ENCODE measurements at places on chromosomes 7 and 10.
A peak's percentile ranks its signal among the peaks of the same experiment; 100 is the strongest.

- no peak for DNase-seq
Measured at GRCh38 chr10:4470231-4470835, 355.7 kb upstream of the AKR1E2 start.

DNA sequence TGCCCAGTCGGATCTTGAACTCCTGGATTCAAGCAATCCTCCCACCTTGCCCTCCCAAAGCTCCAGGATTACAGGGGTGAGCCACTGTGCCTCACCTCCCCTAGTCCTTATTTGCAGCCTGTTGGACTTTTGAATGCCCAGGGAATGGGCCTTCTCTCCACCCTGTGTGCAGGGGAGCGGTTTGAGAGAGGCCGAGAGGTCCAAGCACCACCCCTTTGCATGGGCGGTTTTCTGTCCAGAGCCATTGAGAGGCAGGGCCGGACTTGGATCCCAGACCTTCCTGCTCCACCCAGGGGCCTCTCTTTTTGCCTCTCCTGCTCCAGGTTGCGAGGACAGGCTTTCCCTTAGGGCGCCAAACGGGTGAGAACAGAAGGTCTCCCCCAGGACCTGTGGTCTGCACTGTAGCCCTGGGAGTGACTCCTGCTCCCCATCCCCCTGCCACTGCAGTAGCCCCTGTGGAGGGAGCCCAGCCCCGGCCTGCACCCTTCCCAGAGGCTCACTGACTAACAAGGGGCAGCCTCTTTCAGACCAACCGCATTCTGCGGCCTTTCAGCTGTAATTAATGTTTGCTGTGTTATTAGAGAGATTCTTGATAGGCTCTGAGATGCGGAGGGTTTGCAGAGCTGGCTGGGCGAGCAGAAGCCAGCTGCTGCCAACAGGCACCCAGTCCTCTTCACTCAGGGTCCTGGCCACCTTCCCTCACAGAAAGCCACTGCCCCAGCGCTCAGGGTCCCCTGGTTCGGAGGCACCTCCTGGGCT, 57.9 kb downstream of the ELFN1 start:
- DNase-seq, result no peak

GRCh38 chr10:79425074-79425532, 20.3 kb downstream of the ZCCHC24 start:
- no peak for DNase-seq

DNA sequence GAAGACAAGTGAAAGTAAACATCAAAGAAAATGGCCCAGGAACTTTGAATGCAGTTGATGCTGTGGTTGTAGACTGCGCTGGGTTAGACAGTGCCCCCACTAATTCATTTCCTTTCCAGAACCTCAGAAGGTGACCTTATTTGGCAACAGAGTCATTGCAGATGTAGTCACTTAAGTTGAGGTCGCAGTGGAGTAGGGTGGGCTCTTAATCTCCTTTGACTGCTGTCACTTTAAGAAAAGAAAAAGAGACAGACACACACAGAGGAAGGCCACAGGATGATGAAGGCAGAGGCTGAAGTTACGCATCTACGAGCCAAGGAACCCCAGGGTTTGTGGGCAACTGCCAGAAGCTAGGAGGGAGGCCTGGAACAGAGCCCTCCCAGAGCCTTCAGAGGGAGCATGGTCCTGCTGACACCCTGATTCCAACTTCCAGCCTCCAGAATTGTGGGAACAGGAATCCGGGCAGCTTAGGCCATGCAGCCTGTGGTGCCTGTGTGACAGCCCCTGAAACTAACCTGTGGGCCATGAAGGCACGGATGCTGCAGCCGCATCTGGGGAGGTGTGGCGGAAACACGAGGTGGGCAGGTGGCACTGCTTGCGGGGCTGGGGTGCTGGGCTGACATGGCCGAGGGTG, 107.6 kb downstream of the PRKAG2 start:
- peak; percentile 70 for DNase-seq

- DNase-seq, result no peak
Measured at GRCh38 chr10:91613411-91614187, 19.3 kb downstream of the PPP1R3C start.

DNA sequence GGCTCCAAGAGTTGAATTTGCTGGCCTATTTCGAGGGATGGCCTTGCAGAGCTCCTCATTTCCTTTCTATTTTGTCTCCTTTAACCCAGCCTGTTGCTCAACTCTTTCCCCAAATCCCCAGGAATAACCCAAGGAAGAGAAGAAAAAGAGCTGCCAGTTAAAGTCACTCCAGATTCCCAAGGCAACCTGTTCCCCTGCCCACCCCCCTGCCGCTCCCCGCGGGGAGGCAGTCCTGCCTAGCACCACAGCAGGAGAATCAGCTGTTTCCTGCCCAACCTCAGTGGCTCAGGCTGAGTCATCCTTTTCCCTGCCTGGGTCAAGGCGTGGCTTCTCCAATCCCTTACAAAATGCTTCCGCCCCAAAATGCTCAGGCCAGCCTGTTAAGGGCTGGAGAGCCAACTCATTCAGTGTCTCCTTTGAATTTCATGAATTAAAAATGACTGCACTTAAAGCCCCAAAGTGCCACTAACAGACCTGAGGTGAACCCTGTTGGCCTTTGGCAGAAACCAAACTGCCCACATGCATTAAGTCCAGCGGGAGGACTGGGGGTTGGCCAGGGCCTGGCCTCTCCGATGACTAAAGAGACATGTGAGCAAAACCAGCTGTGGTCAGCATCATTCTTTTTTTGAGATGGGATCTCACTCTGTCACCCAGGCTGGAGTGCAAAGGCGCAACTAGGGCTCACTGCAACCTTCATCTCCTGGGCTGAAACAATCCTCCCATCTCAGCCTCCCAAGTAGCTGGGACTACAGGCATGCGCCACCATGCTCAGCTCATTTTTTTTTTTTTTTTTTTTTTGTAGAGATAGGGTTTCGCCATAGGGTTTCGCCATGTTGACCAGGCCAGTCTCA, 83.2 kb upstream of the KIF5B start:
- DNase-seq, result no peak

DNA sequence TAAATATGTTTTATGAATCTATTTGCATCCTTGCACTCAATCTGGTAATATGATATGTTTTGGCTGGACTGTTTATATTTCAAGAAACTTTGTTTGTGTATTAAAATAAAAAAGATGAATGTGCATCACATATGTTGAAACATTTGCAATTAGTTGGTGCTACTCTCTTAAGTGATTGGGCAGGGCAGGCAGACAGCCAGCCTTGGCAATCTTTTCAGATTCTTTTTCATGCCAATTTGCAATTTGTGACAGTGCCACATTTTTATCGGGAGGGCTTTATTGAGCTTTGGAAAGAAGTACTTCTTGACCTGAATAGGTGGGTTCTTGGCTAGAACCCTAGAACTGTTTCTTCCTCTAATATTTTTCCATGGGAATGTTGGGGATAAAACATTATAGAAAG, 152.2 kb downstream of the NXPH1 start:
- no peak for DNase-seq

DNA sequence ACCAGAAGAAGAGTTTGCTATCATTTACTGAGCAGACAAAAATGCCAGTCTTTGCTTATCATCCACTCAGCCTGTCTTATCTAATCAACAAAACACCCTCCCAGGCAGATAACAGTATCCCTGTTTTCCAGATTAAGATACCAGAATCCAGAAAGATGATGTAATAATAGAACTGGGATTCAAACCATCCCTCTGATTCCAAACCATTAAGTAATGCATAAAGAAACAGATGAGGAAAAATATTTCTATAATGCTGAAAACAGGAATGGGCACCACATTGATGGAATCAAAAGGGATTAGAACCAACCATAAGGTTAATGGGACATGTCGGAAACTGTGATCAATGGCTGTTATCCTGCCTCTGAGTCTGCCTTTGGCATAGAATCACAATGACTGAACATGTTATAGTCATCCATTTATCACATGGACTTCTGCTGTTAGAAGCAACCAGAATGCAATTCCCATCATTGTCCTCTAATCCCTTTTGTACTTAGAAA, 92.1 kb upstream of the RSU1 start:
- no peak for DNase-seq

GRCh38 chr10:28425422-28425821, 107.5 kb upstream of the WAC start:
- DNase-seq, result no peak

DNA sequence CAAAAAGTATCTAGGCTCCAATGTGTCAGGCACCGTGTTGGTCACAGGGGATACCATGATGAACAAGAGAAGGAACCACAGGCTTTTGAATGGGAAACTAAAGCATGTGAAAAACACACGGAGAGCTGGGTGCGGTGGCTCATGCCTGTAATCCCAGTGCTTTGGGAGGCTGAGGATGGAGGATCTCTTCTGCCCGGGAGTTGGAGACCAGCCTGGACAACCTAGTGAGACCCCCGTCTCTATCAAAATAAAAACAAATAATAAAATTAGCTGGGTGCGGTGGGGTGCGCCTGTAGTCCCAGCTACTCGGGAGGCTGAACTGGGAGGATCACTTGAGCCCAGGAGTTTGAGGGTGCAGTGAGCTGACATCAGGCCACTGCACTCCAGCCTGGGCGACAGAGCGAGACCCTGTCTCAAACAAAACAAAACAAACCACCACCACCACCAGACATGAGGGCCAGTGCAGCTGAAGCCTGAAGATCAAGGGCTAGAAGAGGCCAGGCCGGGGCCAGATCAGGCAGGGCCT, 611 bp upstream of the COPS6 start:
- no peak for DNase-seq

DNA sequence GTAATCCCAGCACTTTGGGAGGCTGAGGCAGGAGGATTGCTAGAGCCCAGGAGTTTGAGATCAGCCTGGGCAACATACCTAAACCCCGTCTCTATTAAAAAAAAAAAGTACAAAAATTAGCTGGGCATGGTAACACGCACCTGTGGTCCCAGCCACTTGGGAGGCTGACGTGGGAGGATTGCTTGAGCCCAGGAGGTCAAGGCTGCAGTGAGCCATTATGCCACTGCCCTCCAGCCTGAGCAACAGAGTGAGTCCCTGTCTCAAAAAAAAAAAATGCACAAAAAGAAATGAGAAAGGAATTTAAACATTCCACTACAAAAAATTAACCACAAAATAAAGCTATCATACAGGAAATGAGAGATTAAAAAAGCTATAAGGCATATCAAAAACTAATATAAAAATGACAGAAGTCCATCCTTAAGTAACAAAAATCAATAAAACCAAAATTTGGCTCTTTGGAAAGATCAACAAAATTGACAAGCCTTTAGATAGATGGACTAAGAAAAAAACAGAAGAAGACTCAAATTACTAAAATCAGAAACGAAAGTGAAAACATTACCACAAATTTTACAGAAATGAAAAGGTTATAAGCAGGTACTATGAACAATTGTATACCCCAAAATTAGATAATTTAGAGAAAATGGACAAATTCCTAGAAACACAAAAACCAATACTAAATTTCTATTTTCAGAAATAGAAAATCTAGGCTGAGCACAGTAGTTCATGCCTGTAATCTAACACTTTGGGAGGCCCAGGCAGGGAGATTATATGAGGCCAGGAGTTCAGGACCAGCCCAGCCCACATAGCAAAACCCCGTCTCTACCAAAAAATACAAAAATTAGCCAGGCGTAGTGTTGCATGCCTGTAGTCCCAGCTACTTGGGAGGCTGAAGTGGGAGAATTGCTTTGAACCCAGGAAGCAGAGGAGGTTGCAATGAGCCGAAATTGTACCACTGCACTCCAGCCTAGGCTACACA, 42.4 kb upstream of the NANOS1 start:
- DNase-seq, result no peak

- no peak for DNase-seq
Measured at GRCh38 chr10:2703953-2704352, 363.4 kb upstream of the PFKP start.

GRCh38 chr7:107089627-107090026, 45.1 kb downstream of the PRKAR2B start:
- no peak for DNase-seq

DNA sequence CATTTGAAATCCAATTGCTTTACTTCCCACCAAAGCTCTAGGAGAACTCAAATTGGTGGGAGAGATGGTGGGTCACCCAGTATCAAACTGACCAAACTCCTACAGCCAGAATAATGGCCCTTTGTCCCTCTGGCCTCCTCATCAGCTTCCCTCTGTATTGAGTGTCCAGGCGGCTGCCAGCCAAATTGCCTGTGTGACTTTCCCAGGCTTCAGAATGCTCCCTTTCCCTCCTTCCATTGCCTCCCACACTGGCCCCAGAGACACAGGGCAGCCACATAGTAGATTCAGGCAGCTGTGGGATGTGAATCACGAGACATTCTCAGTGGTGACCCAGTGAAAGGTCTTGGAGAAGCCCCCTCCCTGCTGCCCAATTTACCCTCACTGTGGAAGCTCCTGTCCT, 12.7 kb upstream of the VDAC2 start:
- DNase-seq, result peak; percentile 17

GRCh38 chr10:30476511-30477155, 42.6 kb downstream of the MAP3K8 start:
- no peak for DNase-seq

- no peak for DNase-seq
Measured at GRCh38 chr7:17815318-17815717, 125.0 kb downstream of the SNX13 start.

DNA sequence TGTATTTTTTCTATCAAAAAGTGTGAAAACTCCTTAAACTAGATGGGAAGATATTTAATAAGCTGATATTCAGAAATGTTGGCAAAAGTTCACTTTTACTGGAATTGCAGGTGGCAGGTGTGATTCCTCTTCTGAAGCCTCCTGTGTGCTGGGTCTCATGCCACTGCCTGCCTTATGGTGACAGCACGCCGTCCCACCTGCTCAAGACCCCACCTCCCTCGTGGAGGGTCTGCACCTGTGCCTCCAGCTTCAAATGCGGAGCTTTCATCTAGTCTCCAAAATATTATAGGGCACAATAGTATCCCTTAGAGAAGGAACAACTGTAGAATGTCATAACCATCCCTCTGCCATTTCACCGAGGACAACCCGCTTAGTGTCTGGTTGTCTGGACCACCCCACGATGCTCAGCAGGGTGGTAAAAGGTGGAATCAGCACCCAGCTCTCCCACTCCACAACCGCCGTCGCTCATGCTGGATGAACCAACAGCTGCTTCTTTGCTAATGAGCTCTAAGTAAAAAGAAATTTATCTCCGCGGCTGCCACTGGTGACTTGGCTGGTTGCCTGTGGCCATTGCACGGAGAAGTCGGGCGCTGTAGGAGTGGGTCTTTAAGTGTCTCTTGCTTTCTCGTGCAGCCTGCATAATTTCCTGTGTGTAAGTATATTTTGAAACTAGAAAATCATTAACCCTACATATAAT, 119.3 kb upstream of the TCERG1L start:
- no peak for DNase-seq

- DNase-seq, result no peak
Measured at GRCh38 chr7:70907259-70908247, 224.4 kb upstream of the GALNT17 start.

Measured in activated T-cell treated with anti-CD3 and anti-CD28 coated beads, Interleukin-2, amount 50 U/mL, for 24 hours (primary cell).